ENCODE measurements at places on chromosomes 4 and X.

DNA sequence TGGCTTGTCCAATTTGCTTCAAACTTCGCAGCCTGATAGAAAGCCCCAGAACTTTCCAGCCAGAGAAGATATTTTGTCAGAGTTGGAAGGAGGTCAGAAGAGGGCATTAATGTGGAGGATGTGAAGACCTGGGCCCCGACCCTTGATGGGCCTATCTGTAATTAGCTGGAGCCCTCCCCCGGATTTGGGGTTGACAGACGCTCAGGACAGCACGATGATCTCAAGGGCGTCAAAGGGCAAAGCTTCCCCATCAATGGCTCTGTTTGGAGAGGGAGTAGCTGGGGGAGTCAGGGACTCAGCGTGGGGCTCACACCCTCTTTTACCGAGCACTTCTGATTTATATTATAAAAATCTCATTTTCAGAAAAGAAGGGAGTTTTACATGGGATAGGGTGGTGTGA, 59.0 kb upstream of the PPP2R3B start:
- no peak for DNase-seq

DNA sequence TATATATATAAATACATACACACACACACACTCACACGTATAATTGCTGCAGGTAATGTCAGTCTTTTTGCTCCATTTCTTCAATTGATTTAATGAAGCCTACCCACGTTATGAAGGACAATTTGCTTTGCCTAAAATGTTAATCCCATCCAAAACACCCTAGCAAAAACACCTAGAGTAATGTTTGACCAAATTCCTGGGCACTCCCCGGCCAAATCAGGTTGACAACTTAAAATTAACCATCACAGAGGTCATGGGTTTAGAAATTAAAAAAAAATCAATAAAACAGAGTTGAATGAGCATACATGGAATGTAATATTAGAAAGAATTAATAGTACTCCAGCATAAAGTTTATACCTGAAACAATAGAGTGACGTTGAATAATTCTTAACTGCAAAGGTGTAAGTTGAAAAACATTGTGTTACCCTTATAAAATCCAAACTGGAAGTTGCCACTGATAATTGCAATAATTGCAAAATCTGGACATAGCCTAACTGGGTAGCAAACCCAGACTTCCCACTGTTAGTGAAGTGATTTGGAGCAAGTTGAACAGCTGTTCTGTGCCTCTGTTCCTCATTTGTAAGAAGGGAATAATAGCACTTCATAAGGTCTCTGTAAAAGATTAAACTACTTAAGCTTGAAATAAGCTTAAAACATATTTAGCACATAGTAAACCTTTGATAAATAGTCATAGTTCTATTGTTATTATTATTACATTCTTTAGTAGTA, 2120.5 kb downstream of the PCDH7 start:
- no peak for DNase-seq

GRCh38 chr4:104015680-104016079, 295.9 kb upstream of the TACR3 start:
- no peak for DNase-seq

DNA sequence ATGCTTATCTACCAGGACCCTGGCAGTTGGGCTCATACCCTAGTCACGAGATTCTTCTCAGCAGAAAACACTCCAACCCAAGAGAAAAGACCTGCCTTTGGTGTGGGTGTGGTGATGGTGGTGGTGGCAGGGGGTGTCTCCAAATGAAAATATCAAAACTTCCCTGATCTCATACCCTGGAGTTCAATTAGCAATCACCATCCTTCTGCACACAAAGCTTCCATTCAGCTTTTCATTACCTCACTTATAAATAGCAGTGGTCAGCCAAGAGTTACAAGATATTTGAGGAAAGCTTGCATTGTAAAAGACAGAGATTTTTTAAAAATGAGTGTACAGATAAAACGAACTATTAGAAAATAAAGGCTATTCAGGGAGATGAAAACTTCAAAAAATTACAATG, 580.8 kb upstream of the MAGEB2 start:
- DNase-seq: no peak

DNA sequence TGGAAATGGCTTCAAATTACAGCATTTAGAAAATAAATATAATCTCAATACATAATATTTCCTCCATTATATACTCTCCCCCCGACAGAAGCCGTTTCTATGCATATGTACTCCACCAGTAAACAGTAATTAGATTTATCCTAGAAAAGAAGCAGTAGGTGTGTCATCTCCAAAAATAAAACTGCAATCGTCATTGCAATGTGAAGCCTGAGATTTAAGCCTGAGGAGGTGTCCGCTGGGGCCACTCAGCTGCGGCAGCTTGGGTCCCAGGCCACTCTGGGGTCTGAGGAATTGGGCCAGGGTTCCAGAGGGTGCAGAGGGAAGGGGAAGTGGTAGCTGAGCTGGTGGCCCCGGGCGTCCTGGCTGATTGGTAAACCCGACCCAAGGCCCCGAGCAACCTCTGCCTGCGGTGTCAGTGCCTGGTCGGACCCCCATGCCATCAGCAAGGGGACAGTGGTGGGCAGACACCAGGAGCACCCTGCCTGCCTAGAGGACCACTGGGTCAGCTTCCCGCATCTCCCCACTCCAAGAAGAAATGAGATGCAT, 7.8 kb upstream of the MXD4 start:
- DNase-seq: no peak

DNA sequence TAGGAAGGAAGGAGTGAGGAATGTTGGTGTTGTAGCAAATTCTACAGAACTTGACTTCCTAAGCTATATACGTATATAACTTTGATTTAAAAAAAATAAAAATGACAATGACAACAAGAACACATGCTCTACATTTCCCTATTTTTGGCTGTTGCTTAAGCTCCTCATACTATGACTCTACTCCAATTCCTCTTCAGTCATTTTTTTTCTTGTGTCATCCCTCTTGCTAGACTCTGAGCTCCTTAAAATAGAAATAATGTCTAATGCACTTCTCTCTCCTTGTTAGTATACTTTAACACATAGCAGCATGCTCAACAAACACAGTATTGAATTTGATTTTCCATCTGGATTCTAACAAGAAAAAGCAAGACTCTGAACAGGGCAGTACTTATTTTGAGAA, 144.0 kb downstream of the HDX start:
- no peak for DNase-seq

- DNase-seq: no peak
Measured at GRCh38 chr4:22170353-22170752, 221.8 kb upstream of the KCNIP4 start.

- no peak for DNase-seq
Measured at GRCh38 chrX:69032601-69033000, 132.7 kb downstream of the PJA1 start.

DNA sequence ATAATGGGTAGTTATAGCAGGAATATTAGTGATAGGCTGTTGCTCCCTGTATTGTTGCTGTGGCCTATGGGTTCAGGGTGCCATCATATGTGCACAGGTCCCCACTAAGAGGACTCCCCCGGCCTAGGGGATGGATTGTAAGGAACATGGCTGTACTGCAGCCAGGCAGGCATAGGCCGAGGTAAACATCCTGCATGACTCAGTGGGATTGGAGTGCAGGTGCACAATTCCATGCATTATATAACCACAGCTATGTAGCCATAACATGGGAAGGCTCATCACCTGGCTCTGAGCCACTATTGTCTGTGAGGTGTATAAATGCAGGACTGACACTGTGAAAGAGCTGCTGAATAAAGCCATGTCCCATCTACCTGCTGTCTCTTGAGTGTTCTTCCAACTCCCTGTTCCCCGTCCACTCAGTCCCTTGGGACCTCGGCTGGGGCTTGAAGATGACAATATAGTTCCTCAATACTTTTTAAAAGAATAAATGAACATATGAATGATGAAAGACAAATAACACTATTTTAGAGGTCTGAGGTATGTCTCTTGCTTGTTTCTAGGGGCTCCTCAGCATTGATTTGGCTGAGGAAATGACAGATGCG, 425.2 kb downstream of the IDS start:
- DNase-seq: no peak

DNA sequence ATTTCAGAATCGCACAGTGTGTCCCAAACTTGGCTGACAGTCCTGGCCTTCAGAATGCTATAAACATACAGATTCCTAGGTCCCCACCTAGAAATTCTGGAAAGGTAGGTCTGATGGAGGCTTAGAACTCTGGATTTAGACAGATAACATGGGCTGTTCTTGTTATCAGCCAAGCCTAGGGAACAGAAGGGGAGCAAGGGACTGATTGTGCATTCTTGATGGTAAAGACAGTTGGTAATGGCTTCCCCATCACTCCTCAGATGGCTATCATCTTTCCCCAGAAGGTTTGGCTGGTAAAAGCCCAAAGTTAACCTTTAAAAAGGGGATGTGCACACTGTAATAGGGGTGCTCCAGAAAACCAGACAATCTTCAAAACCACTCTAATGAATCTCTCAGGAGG, 35.7 kb downstream of the DIPK2B start:
- no peak for DNase-seq

DNA sequence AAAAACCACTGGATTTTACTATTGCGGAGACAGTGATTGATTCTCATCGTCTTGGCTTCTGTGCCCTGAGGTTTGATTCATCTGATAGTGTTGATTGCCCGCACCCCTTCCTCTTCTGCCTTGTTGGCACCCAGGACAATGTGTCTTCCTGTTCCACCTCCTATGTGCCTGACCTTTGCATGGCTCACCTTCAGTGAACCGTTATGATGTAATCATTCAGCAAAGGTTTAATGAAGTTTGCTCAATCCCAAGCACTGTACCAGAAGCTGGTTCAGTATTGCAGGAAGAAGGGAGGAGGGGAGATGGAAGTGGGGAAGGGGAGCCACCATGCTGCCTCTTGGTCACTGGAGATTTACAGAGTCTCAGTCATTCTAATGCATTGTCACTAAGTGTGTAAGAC, 36.3 kb downstream of the PDGFRA start:
- DNase-seq: no peak

- no peak for DNase-seq
Measured at GRCh38 chr4:7852568-7853185, 87.0 kb downstream of the AFAP1 start.

DNA sequence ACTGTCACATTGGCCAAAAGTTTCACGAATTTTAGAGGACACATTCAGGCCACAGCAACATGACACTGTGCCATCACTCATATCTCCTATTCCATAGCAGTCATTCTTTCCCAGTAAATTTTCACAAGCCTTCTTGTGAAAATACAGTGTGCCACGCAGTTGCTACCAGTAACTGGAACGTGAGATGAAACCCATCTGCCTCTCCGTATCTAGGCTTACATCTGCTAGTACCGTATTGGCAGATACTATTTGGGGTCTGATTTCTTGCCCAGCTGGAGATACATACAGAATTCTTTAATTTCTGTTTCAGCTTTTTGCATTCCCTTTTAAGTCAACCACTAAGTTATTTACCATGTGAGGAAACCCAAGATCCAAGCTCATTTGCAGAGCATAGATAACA, 8.7 kb upstream of the FAM241A start:
- no peak for DNase-seq

DNA sequence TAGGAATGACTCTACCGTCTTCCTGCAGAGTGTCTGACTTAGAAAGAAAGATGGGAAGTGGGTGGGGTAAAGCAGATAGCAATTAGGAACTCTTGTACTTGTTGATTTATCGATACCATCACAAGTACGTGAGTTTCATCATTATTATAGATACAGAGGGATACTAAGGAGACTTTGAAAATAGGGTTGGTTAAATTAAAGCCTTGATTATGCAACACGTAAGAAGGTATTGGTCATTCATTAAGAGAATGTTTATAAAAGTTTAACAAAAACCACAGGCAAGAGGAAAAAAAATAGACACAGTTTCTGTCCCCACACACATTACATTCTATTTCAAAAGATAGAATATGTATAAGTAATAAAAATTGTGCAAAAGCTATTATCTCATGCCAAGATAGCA, 65.9 kb upstream of the UGT2B7 start:
- DNase-seq: no peak

GRCh38 chr4:18192901-18193300, 171.3 kb upstream of the LCORL start:
- no peak for DNase-seq

GRCh38 chr4:184320631-184321030, 103.0 kb upstream of the ENPP6 start:
- DNase-seq: no peak

DNA sequence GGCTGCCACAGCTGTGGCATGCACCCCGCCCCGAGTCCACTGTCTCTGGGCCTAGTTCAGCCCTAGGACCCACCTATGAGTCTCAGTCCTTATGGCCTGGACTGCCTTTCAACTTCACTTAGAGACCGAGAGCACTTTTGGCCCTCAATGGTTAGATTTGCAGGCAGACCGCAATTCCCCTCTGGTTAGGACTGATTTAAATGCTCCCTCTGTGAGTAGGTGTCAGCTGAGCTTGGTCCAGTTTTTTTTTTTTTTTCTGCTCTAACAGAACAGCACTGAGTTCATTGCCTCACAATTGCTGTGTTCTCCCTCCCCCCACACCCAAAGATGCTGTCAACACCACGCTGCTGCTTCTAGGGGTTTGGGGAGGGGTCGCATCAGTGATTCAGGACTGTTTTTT, 143.2 kb downstream of the BMP15 start:
- no peak for DNase-seq

GRCh38 chrX:10175319-10175871, 18.6 kb downstream of the CLCN4 start:
- no peak for DNase-seq

DNA sequence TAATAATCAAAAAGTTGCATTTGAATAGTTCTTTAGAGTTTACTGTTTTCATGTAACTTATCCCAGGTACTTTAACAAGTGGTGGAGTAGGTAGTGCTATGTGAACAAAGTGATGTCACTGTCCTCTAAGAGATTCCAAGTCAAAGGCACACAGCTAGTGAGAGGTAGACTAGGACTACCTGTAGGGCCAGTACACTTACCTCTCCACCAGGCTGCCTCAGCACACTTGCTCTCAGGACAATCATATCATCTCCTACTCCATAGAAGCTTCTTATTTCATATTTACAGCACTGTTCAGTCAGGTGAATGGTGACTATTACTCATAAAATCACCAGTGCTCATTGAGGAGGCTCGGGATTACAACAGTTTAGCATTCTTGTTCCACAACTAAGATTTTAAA, 173.0 kb upstream of the EMCN start:
- no peak for DNase-seq

GRCh38 chrX:110108381-110108821, 105.5 kb downstream of the TMEM164 start:
- DNase-seq: no peak

GRCh38 chr4:88107406-88108107, 50.9 kb downstream of the ABCG2 start:
- no peak for DNase-seq

DNA sequence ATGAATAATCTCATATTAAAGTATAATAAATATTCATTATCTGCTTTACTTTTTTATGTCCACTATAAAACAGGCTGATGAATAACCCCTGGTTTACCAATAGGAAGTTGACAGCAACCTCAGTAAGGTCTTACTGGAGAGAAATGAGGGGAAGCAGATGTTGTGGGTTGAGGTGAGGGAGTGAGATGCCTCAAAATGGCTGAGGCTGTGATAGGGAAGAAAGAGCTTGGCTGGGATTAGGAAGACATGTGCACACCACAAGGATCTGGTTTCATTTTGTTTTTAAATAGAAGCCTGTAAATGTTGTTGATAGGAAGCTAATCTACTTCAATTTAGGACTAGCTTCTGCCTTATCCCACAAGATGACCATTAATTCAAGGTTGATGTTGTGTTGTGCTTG, 14.4 kb upstream of the CYBB start:
- no peak for DNase-seq
